ENCODE measurements at places on chromosomes 6 and 20.

DNA sequence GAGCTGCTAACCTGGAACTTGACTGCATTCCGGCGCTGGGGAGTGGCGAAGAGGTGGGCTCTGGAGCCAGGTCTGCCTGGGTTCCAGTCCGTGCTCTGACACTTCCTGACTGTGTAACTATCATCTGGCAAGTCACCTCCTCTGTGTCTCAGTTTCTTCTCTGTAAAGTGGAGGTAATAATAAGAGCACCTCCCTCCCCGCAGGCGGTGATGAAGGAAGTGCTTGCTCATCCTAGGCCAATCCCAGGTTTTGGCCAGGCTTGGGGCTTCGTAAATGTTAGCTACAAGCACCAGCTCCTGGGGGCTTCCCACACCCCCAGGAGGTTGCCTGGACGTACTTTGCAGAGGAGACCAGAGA, 32.8 kb downstream of the SNAI1 start:
- no peak for DNase-seq

GRCh38 chr20:48338717-48339116, 489.1 kb downstream of the PREX1 start:
- no peak for DNase-seq

DNA sequence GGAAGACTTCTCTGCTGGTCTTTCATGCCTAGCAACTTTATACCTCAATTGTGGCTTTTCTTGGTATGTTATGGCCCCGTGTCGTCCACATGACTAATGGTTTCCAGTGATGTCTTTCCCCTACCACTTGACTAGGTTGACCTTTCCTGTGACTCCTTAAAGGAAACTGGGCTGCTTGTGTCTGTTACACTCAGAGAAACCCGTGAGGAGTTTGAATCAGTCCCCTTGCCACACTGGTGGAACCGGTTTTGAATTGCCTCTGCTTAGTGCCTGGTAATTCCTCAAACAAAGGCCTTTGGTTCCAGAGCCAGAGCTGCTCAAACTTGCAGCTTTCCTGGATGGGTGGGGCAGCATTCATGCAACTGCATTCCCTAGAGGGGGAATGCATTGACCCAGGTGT, 21.9 kb downstream of the ECT2L start:
- DNase-seq: peak; percentile 44

GRCh38 chr20:59207742-59208357, 44.2 kb downstream of the ZNF831 start:
- peak; percentile 86 for DNase-seq

- peak; percentile 80 for DNase-seq
Observed at GRCh38 chr6:43644940-43645612, at the start of gene RSPH9. Gene RSPH9 (plus strand): TSS chr6:43645036. CDS start chr6:43645099, 63 bp downstream.

All from activated T-cell treated with anti-CD3 and anti-CD28 coated beads, Interleukin-2, amount 50 U/mL, for 72 hours (primary cell).